ENCODE measurements at places on chromosomes 16 and 17.

DNA sequence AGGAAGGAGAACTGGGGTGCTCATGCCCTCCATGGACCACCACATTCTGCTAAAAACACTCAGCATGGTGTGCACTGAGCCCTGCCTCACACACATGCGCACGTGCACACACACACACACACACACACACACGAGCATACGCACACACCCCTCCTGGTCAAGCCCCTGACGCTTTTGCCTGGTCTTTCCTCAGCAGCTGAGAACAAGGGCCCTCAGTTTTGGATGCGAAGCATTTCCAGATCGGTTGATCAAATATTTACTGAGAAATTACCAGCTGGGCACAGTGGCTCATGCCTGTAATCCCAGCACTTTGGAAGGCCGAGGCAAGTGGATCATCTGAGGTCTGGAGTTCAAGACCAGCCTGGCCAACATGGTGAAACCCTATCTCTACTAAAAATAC lies 20.1 kb upstream of the RAI1 start:
- H3K4me1 ChIP-seq: no peaks in the 10 kb centered on the region
- DNase-seq: no peak
- H3K36me3 ChIP-seq: no peaks in the 10 kb centered on the region
- no peak overlapping the region for H3K27ac ChIP-seq
- H3K27me3 ChIP-seq: peaks cover 10% of the 10 kb centered on the region

DNA sequence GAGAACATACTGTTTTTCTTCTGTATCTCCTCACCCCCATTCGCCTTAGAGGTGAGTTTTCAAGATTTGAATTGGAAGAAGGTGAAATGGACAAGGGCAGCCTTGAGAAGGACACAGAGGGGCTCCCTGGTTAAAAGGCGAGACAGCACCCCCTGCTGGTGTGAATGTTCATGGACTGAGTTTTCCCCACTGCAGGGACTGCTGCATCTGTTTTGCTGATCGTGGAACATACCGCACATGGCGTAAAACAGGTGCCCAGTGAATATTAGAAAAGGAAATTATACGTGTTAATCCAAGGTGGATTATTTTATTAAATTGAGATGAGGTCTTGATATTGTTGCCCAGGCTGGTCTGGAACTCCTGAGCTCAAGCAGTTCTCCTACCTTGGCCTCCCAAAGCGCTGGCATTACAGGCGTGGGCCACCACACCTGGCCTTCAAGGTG lies 54.5 kb downstream of the NDE1 start:
- peaks cover 12% of the 10 kb centered on the region for H3K4me1 ChIP-seq
- H3K4me3 ChIP-seq: no peak overlapping the region
- H3K27ac ChIP-seq: peak overlapping the region; percentile 58
- H3K36me3 ChIP-seq: peaks cover 59% of the 10 kb centered on the region
- no peaks in the 10 kb centered on the region for H3K27me3 ChIP-seq

GRCh38 chr17:7023576-7024401 lies 939 bp downstream of the BCL6B start:
- H3K4me3 ChIP-seq: peak overlapping the region; percentile 54
- peaks cover 57% of the 10 kb centered on the region for H3K4me1 ChIP-seq
- H3K27ac ChIP-seq: peak overlapping the region; percentile 58
- peak; percentile 98 for DNase-seq

GRCh38 chr17:10657879-10658278 lies 770 bp upstream of the MYH3 start:
- no peaks in the 10 kb centered on the region for H3K4me1 ChIP-seq
- H3K27ac ChIP-seq: no peak overlapping the region
- no peak overlapping the region for H3K4me3 ChIP-seq
- DNase-seq: no peak
- H3K36me3 ChIP-seq: peaks cover 12% of the 10 kb centered on the region
- no peaks in the 10 kb centered on the region for H3K27me3 ChIP-seq

- peaks cover 71% of the 10 kb centered on the region for H3K4me1 ChIP-seq
- H3K4me3 ChIP-seq: no peak overlapping the region
- H3K36me3 ChIP-seq: peaks cover 9% of the 10 kb centered on the region
- DNase-seq: no peak
- no peaks in the 10 kb centered on the region for H3K27me3 ChIP-seq
Observed at GRCh38 chr17:4249452-4250029, 14.2 kb downstream of the ANKFY1 start.

DNA sequence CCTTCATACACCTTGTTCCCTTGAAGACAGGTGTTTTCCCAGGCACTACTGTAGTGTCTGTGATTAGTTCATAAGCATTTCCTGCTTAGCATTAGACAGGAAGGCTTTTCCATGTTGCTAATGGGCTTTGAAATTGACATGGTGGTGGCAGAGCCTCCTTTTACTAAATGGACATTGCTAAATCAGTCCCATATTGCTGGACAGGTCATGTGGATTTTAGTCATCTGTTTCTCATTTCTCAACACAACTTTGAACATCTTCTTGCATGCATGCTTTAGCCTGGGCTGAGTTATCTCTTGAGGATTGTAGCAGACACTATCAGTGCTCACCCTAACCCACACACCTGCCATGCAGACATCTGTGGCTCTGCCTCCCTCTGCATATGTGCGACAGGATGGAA lies 13.7 kb upstream of the BCO1 start:
- H3K27ac ChIP-seq: no peak overlapping the region
- H3K4me1 ChIP-seq: no peaks in the 10 kb centered on the region
- no peak for DNase-seq
- H3K36me3 ChIP-seq: no peaks in the 10 kb centered on the region
- H3K4me3 ChIP-seq: no peak overlapping the region

DNA sequence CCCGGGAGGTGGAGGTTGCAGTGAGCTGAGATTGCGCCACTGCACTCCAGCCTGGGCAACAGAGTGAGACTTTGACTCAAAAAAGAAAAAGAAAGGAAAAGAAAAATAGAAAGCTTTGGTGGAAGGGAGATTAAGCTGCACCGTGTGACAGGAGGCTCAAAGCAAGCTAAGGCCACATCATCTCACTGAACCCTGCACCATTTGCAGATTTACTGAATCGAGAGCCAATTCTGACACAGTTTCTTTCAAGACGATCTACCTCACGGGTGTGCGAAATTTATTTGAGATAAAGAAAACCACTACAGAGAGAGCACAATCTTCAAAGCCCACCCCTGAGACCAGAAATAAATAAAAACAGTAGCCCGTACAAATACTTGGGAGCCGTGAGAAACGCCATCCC lies 49.6 kb downstream of the RTN4RL1 start:
- H3K27ac ChIP-seq: no peak overlapping the region
- H3K27me3 ChIP-seq: peaks cover 25% of the 10 kb centered on the region
- H3K4me1 ChIP-seq: peaks cover 15% of the 10 kb centered on the region
- H3K36me3 ChIP-seq: no peaks in the 10 kb centered on the region
- H3K4me3 ChIP-seq: no peak overlapping the region

- H3K4me1 ChIP-seq: peaks cover 75% of the 10 kb centered on the region
- no peaks in the 10 kb centered on the region for H3K27me3 ChIP-seq
- H3K36me3 ChIP-seq: no peaks in the 10 kb centered on the region
Observed at GRCh38 chr17:9028988-9029570, 7.8 kb downstream of the NTN1 start.

DNA sequence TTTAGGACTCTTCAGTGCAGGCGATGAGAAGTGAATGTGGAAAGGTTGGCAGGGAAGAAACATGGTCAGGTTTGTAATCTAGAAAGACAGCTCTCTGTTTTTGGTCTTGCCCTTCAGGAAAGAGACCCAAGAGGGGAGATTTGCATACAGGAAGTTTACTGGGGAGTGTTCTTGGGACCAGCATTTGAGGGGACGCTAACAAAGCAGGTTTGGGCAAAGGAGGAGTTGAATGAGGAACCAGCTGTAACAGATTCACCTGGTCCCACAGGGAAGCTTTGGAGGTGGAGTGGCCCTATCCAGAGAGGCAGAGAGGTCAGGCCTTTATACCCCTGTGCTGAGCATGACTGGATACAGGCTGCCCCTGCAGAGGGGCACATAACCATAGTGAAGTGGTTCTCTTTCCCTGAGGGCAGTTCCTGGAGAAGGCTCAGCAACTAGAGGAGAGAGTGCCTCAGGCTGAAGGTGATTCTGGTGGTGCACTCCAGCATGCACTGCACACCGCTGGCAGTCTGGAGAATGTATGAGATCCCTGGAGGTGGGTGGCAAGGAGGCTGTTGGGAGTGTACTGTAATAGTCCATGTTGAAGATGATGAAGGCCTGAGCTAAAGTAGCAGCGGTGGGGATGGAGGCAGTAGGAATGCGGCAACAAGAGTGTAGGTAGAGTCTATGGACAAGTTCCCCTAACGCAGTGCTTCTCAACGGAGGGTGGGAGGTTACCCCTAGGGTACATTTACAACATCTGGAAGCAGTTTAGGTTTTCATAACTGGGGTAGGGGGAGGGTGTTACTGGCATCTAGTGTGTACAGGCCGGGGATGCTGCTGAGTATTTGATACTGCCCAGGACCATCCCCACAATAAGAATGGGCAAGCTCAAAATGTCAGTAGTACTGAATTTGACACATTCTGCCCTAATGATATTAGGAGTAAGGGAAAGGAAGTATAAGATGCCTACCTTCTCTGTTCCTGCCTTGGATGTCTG lies 37.2 kb downstream of the MAP2K6 start:
- H3K27me3 ChIP-seq: no peaks in the 10 kb centered on the region
- no peak for DNase-seq
- no peak overlapping the region for H3K4me3 ChIP-seq
- H3K27ac ChIP-seq: no peak overlapping the region

- no peak for DNase-seq
- H3K4me3 ChIP-seq: no peak overlapping the region
- H3K4me1 ChIP-seq: no peaks in the 10 kb centered on the region
- H3K27ac ChIP-seq: no peak overlapping the region
- no peaks in the 10 kb centered on the region for H3K36me3 ChIP-seq
- H3K27me3 ChIP-seq: no peaks in the 10 kb centered on the region
Observed at GRCh38 chr17:41613277-41614082, 913 bp upstream of the KRT16 start.

DNA sequence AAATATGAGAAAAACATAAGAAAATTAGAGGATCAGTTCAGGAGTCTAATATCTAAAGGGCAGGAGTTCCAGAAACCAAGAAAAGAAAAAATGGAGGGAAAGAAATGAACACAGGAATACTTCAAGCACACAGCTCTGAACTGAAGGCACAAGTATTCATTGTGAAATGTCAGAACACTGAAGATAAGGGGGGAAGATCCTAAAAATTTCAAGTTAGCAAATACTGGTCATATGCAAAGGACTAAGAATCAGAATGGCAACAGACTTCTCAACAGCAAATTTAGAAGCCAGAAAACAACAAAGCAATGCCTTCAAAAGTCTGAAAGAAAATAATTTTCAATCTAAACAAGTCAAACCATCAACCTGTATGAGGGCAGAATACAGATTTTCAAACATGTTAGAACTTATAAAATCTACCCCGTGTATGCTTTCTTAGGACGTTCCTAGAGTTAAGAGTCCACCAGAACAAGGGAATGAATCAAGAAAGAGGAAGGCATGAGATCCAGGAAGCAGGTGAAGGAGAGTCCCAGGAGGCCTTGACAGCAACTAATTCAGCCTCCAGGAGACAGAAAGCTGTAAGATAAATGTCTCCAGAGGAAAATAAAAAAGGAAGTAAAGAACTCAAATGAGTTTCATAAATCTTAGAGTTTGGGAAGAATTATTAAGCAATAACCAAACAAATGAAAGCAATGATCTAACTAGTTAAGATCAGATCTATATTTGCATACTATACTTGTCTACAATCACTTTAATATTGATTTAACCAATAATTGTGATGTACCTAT lies 2.8 kb downstream of the BRD7 start:
- peaks cover 57% of the 10 kb centered on the region for H3K4me1 ChIP-seq
- H3K27me3 ChIP-seq: no peaks in the 10 kb centered on the region
- no peak for DNase-seq
- H3K4me3 ChIP-seq: no peak overlapping the region
- no peaks in the 10 kb centered on the region for H3K36me3 ChIP-seq

- DNase-seq: no peak
- H3K4me3 ChIP-seq: no peak overlapping the region
- H3K4me1 ChIP-seq: no peaks in the 10 kb centered on the region
- H3K27ac ChIP-seq: no peak overlapping the region
Observed at GRCh38 chr16:24939738-24940137, 75.4 kb downstream of the ARHGAP17 start.

DNA sequence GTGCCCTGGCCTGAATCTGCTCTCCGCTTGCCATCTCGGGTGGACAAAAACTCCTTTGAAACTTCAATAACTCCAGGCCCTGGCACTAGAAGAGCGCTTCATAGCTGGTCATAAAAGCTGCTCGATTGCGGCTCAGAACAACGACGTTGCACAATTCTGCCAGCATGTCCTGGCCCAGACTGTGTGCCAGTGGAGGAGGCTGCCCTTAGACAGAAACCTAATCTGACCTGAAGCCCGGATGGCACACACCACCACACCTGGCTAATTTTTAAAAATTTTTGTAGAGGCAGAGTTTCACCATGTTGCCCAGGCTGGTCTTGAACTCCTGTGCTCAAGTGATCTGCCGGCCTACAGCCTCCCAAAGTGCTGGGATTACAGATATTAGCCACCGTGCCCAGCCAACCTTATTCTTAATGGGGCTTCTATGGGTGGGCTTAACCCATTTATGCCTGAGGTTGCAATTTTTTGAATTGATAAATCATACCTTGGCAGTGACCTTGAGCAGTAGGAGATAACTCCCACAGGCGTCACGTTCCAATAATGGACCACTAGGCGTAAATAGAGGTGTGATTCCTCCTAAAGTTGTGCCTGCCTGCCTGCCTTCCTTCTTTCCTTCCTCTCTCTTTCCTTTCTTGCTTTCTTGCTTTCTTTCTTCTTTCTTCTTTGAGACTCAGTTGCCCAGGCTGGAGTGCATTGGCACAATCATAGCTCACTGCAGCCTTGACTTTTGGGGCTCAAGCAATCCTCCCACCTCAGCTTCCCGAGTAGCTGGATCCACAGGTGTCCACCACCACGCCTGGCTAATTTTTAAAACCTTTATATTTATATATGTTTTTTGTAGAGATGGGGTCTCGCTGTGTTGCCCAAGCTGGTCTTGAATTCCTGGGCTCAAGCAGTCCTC lies 1.1 kb upstream of the PPL start:
- H3K27ac ChIP-seq: peak overlapping the region; percentile 82
- H3K4me3 ChIP-seq: no peak overlapping the region

- no peak overlapping the region for H3K4me3 ChIP-seq
- H3K27ac ChIP-seq: peak overlapping the region; percentile 86
- no peaks in the 10 kb centered on the region for H3K36me3 ChIP-seq
- DNase-seq: peak; percentile 19
- H3K4me1 ChIP-seq: peaks cover 26% of the 10 kb centered on the region
Observed at GRCh38 chr16:27254262-27254811, 14.2 kb downstream of the NSMCE1 start.

GRCh38 chr17:47224966-47225365 lies 15.8 kb downstream of the MYL4 start:
- peak overlapping the region; percentile 84 for H3K27ac ChIP-seq
- no peak for DNase-seq
- H3K4me1 ChIP-seq: peaks cover 44% of the 10 kb centered on the region
- no peaks in the 10 kb centered on the region for H3K36me3 ChIP-seq
- no peak overlapping the region for H3K4me3 ChIP-seq

GRCh38 chr17:65182233-65182632 lies 45.1 kb downstream of the RGS9 start:
- no peak for DNase-seq
- peak overlapping the region; percentile 72 for H3K27ac ChIP-seq
- H3K4me3 ChIP-seq: no peak overlapping the region
